ENCODE measurements at places on chromosomes 16 and 17.

- no peak for DNase-seq
These were observed 25.8 kb downstream of the WWP2 start for GRCh38 chr16:69787883-69788282.

DNA sequence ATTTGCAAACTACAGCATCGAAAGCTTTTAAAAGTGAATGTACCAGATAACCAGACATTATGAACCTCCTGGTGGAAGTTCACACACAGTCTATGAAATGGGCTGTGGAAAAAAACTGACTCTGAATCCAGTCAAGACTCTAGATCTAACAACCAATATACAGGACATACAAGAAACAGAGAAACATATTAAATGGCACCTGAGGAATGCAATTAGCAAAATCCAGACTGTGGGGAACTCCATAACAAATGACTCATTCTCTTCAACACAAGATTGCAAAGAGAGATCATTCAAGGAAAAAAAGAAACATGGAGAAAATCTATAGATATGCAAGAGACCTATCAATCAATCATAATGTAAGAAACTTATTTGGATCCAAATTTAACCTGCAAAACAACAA lies 119.0 kb downstream of the MYO1D start:
- no peak for DNase-seq

- DNase-seq, result no peak
These were observed 6.7 kb downstream of the CLEC19A start for GRCh38 chr16:19292186-19292585.

DNA sequence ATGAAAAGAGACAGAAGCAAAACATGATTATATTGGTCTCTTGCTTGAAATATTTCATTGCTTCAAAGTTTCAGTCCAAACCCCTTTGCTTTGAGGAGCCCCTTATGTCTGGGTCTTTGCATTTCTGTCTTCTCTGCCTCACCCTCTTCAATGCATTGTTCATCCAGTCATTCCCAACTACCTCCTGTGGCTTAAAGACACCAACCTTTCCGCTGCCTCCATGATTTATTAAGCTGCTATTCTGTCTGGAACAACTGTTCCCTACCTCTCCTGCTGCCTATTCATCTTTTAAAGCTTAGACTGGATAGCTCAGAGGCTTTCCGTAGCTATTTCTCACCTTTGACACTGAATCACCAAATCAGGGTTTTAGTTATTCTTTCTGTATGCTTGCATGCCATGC lies 2.3 kb downstream of the KRTAP3-2 start:
- no peak for DNase-seq

GRCh38 chr16:53503991-53504663 lies 1.1 kb upstream of the AKTIP start:
- peak; percentile 55 for DNase-seq

DNA sequence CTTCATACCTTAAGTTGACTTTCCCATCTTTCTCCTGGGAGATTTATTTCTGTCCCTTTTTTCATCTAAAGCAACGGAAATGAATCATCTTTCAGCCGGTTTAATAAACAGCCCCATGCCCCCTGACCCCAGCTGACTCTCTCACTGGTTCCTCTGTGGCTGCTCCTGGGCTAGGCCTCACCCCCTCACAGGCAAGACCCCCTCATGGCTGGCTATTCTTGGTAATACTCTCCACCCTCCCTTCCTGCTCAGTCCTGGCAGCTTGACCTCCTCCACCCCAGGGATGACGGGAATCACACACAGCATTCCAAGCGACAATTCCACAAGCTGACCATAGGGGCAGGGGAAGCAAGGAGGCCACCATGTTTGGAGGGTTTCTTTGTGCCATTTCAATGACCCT lies 1.5 kb upstream of the ADAP2 start:
- DNase-seq, result no peak

- DNase-seq, result no peak
These were observed 1.8 kb upstream of the EXOSC6 start for GRCh38 chr16:70253291-70254106.

GRCh38 chr16:57115514-57116182 lies 23.3 kb downstream of the CPNE2 start:
- DNase-seq, result peak; percentile 79

GRCh38 chr16:12310286-12310685 lies 333.8 kb downstream of the SNX29 start:
- no peak for DNase-seq

DNA sequence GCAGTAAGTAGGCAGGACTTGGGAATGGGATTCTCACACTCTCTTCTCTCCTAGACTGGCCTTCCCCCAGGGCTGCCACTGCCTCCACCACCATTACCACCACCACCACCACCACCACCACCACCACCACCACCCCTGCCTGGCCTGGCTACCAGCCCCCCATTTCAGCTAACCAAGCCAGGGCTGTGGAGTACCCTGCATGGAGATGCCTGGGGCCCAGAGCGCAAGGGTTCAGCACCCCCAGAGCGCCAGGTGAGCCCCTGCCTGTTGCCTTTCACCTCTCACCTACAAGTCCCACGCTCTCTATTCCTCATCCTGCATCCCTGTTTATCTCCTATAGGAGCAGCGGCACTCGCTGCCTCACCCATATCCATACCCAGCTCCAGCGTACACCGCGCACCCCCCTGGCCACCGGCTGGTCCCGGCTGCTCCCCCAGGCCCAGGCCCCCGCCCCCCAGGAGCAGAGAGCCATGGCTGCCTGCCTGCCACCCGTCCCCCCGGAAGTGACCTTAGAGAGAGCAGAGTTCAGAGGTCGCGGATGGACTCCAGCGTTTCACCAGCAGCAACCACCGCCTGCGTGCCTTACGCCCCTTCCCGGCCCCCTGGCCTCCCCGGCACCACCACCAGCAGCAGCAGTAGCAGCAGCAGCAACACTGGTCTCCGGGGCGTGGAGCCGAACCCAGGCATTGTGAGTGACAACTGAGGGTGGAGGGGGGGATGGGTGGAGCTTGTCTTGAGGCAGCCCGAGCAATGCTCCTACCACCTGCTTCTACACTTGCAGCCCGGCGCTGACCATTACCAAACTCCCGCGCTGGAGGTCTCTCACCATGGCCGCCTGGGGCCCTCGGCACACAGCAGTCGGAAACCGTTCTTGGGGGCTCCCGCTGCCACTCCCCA lies 7.9 kb upstream of the TMEM88 start:
- DNase-seq, result no peak

DNA sequence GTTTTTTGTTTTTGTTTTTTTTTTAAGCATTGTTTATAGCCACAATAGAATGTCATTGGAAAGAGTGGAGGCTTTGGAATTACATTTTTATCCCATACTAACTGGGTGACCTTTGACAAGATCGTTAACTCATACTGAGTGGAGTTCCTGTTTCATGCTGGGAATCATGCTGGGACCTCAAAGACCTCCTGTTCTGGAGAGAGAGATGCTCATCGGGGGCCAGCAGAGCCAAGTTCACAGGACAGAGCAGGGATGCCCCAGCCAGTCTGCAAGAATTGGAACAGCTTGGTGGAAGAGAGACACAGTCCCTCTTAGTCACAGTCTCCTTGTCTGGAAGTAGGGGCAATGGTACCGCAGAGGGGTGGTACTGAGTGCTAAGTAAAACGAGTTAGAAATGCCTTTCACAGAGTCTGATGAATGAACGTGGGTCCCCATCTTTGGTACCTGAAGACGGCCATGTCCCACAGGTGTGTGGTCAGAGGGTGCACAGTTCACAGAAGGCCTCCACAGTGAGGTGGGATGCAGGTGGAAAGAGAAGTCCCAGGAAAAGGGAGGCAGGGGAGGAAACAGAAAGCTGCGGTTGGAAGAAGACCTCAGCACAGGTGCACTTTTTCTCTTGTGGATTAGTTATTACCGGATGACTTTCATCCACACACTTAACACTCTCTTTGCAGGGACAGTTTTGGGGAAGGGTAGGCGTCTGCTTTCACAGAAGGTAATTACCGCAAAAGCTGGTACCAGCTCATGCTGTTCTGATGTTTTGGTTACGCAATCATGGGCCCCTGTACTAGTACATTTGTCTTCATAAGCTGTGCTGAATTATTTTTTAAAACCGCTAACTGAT lies 147.8 kb downstream of the PRKCA start:
- no peak for DNase-seq
